ENCODE measurements at places on chromosomes 5 and 9.

DNA sequence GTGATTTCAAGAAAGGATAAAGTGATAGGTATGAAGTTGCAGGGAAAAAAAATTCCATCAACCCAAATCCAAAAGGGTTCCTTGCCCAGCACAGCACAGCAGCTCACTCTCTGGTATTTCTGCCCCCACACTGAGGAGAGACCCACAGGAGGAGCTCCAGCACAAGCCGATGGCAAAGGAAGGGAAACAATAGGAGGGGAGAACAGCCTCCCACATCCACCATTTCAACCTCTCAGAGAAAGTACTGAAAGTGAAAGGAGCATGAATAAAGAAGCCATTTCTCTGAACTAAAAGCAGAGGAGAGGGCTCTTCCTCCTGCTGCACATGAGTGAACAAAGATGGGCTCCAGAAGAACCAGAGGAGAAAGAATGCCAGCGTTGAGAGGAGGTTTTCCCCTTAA is 54.9 kb upstream of the ZSWIM6 start:
- no peak for DNase-seq

DNA sequence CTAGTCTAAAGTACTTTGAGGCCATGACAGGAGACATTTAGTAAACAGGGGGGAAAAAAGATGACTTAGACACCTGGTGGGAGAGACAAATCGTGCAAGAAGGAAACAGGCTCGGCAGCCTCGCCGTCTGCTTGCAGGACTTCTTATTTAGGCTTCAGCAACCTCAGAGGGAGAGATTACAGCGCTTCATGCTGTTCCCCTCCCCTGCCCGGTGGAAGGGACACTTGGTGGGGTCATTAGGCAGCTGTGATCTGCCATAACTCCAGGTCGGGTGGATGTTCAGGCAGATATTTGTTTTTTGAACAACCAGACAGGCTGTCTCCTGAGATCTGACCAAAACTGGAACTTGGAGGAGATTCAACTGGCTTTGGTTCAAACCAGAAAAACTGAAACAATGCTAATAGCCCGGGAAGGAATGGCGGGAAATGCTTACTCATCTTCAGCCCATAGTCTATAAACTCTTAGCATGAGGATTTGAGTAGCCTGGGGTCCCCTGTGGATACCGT is 38.1 kb upstream of the CD180 start:
- DNase-seq: no peak

DNA sequence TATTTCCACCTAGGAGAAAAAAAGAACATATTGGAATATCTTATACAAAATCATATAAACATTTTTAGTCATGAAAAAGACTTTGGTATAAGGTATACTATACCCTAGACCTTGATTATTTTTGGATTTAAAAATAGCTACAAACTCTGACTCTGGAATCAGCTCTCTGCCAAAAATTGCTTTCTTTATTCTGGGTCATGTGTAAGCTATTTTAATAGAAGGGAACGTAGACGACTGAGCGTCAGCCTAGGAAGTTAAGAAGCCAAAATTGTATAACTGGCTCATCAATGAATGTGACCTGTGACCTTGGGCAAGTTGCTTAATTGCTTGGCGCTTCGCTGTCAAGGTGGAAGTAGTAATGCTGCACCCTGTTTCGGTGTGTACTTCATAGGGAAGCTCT is 157.1 kb downstream of the PARP8 start:
- DNase-seq: no peak

GRCh38 chr9:738209-738915 is 103.1 kb upstream of the DMRT1 start:
- no peak for DNase-seq

- DNase-seq: no peak
Measured at GRCh38 chr5:73280386-73280785, 107.4 kb downstream of the TMEM174 start.

DNA sequence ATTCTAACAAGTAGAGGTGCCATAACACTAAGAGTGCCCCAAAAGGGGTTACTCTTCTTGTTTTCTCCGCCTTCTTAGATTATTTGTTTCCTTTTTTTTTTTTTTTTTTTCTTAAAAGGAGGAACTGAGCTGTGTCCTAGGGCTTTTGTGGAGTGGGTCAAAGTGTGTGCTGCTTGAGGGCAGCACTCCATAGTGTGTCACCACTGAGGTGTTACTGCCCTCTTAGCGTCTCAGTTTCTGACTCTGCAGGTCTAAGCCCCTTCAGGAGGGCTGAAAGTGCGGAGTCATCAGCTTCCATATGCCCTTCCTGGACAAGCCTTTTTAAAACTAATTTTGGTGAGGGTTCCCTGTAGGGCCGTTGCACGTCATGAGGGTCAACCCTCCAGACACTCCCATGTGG is 12.6 kb upstream of the NANS start:
- DNase-seq: no peak

DNA sequence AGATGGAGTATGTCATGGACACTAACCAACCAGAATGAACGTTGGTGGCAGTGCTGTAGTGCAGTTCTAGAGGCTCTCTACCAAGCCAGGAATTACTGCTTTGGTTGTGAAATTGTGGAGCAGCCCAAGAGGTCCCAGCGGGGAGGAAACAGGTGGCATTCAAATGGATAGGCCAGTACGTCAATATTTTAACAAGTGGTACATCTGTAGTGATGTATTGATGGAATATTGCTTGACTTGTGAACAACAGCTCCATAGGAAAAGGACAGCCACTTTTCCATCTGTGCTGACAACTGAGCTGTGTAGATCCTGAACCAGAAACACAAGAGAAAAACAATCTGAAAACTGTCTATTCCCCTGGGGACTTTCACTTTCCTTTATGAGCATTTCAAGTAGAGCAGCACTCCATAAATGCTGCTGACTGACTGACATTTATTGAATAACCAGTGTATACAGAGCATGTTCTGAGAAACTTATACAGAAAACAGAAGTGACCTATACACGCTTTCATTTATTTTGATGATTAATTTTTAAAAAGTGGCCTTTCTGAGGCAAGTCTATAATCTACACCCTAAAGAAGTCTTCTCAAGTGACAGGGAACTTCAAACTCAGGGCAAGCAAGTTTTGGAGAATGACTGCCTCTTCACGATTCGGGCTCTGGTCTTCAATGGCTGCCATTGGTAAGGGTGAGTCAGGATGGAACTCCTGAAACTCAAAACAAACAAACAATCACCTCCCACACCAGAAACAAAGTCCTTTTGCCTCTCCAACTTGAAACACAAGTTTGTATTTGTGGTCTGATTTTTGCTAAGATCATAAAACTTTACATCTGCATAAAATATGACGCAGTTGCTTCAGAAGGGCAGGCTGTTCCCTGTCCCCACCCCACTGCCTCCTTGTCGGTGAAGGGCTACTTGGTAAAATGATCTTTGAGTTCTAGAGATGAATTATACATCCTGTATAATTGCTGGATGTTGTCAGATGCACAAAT is 362.4 kb downstream of the NDUFS4 start:
- DNase-seq: no peak

DNA sequence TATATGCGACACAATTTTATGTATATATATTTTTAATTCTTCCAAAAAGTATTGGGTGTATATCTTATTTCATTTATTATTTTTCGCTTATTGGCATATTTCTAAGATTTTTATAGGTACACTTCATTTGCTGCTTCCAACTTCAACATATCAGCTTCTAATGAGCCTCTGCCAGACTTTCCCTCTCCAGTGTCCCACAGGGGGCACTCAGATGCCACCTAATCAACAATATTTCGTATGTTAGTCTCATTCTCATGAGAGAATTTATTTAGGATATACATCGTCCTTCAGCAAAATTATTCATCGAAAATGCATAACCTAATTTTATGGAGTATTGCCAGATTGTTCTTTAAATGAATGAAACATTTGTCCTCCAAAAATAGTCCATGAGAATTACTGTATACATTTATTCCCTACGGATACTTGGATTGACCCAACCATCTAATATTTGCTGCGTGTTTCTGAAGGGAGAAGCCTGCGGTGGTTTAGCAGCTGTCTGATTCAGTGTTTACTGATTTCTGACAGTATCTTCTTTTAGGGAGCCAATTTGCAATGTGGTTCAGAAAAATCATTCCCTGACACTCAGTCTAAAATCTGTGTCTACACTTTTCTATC is 100.6 kb upstream of the SELENOP start:
- peak; percentile 19 for DNase-seq
